CD4-positive, alpha-beta T cell treated with Interleukin-17A for 4 hours (primary cell): ENCODE measurements at places on chromosomes 6 and 20.
A peak's percentile ranks its signal among the peaks of the same experiment; 100 is the strongest.

DNA sequence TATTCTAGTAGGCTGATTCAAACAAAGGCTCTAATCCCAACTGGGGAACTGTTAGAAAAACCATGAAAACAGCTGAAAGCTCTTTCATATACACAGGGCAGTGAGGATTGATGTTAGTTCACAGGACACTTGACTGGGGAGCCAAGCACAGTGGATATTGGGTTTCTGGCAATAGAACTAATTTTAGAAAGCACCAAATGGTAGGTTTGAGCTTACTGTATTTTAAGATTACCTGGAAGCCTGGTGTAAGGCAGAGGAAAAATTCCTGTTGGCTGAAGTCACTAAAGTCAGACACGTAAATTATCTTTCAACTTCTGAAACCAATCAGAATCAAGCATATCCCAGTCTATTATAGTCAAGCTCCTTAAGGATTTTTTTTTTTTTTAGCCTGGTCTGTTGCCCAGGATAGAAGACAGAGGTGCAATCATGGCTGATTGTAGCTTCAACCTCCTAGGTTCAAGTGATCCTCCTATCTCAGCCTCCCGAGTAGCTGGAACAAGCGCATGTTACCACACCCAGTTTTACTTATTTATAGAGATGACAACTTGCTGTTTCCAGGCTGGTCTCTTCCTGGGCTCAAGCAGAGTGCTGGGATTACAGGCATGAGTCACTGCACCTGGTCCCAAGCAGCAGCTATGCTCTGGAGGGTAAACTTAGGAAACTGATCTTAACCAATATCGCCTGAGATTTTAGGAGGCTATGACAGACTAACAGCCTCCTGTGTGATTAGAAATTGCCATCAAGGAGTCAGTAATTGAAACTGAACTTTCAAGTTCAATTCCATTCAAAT is 32.5 kb upstream of the SYNCRIP start:
- DNase-seq = no peak

- no peak for DNase-seq
Observed at GRCh38 chr6:158831571-158831970, 12.4 kb upstream of the EZR start.

- DNase-seq = no peak
Observed at GRCh38 chr6:150586850-150587359, 12.8 kb upstream of the PLEKHG1 start.

DNA sequence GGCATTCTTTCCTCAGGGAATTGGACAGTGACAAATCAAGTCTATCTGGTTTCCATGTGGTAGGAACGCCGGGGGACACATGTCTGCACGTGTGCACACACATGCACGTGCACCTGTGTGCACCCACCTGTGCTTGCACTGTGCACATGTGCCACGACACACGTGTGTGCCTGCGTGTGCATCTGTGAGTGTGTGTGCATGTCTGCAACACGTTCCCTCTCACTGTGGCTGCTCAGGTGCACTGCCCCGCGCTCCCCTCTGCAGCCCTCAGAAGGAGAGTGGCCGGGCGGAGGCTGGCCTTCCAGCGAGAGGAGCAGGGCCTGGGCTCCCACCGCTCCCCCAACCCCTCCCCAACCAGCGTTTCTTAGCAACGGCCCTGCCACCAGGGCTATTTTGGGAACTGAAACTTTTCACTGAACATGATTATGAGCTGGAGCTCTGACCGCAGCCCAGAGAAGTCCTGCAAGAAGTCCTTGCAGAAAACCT is 147.8 kb downstream of the PHACTR3 start:
- no peak for DNase-seq

DNA sequence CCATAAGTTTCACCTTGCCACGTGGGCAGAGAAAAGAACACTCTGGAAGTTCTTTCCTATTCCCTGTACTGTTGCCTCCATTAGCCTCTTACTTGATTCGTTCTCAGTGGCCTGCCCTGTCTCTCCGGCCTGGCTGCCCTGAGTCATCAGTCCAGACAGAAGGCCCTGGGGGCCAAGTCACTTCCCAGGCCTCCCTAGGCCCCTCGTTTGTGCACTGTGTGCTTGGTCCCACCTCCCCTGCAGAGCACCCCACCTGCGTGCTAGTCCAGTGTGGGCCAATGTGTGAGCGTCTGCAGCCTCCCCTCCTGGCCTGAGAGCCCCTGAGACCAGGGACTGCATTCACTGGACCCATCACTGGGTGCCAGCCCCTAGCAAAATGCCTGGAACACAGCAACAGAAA is 191.2 kb upstream of the RREB1 start:
- DNase-seq = no peak

GRCh38 chr20:20593447-20594170 is 118.8 kb downstream of the RALGAPA2 start:
- DNase-seq = no peak

GRCh38 chr6:7112741-7113313 is 5.1 kb downstream of the RREB1 start:
- DNase-seq = peak; percentile 71

- DNase-seq = no peak
Observed at GRCh38 chr20:9949563-9949962, 85.2 kb upstream of the ANKEF1 start.

DNA sequence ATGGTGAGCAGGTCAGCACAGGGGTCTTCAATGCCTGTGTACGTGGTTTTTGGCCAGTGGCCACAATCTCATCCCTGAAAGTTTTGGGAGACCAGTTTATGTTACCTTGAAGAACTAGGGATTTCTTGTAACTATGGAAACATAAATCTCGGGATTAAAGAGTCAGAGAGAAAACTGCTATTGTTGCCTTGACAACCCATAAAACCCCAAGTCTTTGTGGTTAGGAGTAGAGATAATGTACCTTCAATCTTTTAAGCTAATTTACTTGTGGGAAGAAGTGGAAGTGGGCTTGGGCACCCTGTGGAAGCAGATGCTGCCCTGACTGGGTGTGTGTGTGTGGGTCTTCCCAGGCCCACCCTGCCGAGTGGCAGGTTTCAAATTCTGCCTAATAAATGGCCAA is 46.1 kb upstream of the ZNF831 start:
- DNase-seq = no peak

DNA sequence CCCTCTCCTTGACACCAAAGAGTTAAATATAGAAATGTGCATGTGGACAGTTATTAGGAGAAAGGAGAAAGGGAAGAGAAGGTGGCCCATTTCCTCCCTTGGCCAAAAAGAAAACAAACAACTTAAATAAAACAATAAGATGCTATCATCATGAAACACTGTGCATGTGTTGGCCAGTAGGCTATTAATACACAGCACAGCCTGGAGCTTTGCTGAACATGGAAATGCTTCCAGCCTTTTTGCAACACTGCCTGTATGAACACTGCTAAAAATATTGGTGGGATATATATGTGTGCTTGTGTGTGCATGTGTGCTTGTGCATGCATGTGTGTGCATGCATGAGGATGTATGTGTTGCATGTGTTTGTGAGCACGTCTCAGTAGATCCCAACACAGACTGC is 100.4 kb downstream of the LY86 start:
- no peak for DNase-seq

DNA sequence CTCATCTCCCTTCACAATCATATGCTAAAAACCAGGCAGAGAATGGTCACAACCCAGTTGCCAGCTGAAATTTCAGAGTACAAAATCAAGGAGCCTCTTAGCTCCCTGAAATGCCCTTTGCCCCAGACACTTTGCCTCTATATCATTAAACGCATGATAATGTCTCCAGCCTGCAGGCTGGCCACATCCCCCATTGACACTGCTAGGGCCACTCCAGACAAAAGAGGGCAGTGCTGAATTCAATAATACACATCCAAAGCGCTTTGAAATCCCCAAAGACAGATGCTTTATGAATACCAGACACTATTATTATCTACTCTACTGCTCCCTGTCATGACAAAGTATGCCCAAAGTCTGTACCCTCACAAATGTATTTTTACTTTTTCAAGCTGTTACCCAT is 348.3 kb upstream of the POU3F2 start:
- no peak for DNase-seq

- DNase-seq = no peak
Observed at GRCh38 chr6:166610069-166610468, 17.0 kb downstream of the RPS6KA2 start.

DNA sequence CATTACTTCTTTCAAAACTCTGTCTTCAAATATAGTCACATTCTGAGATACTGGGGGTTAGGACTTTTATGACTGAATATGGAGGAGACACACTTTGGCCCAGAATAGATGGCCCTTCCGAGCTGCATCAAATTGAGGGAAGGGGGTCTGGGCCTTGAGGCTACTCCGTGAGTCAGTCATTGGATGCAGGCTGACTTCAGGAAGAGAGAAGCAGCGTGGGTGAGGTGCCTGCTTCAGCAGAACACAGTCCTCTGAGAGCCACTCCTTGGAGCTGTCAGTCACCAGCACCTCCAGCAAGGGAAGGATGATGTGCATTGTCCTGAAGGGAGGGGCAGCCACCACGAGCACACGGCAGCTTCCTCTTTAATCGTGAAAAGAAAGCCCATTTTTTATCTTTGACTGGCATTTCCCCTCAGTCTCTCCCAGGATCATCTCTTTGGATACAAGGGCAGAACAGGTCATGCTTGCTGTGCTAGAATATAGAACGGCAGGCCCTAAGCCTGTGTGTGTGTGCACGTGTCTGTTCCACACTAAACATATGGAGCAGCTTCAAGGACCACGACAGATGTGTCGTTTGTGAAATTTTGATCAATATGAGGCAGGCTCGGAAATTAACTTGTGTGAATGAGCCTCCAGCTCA is 721.6 kb downstream of the KIF16B start:
- no peak for DNase-seq

- no peak for DNase-seq
Observed at GRCh38 chr6:23414051-23414445, 712.0 kb upstream of the NRSN1 start.

- no peak for DNase-seq
Observed at GRCh38 chr6:137878029-137878428, 11.0 kb downstream of the TNFAIP3 start.
